ENCODE measurements at places on chromosomes 7 and 10.

- no peak for DNase-seq
Measured at GRCh38 chr10:120095875-120096274, 203.3 kb downstream of the SEC23IP start.

DNA sequence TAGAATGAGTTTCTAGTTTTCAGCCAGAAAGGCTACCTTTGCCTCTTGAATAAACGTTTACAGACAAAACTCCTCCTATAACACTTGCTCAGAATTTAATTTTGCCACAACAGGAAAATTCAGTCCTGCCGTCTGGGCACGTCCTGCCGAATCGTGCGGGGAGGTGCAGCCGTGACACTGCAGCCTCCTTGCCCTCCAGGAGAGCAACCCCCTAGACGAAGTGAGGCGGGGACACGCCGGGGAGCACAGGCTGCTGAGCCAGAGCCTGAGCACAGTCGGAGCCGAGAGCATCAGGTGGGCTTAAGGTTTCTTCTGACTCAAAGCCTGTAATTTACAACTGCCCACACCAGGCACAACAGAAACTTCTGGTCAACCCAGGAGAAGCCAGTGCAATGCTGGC is 102.3 kb downstream of the DYNC2I1 start:
- no peak for DNase-seq

DNA sequence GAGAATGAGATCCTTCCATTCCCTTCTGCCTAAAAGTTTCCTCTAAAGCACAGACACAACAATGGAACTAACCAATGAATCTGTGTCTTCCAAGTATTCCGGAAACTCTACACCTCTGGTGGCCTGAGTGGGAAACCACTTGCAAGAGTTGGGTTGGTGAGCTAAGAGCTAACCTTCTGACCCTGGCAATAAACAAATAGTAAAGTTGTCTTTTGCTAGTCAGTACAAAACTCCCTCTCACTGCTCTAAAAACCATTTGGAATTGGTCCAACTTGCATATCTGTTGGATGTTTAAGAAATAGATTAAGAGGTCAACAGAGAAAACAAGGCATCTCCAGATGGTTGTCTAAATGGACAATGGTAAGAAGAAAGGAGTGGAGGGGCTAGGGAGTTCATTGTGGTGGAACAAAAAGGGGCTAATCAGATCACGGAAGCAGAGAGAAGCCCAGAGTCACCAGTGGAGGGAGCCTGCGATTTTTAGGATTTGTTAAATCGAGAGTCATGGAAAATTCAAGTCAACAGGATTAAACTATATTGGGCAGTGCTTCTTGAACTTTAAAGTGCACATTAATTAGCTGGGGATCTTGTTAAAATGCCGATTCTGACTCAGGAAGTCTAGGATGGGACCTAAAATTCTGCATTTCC is 192.3 kb downstream of the EVX1 start:
- DNase-seq, result no peak

DNA sequence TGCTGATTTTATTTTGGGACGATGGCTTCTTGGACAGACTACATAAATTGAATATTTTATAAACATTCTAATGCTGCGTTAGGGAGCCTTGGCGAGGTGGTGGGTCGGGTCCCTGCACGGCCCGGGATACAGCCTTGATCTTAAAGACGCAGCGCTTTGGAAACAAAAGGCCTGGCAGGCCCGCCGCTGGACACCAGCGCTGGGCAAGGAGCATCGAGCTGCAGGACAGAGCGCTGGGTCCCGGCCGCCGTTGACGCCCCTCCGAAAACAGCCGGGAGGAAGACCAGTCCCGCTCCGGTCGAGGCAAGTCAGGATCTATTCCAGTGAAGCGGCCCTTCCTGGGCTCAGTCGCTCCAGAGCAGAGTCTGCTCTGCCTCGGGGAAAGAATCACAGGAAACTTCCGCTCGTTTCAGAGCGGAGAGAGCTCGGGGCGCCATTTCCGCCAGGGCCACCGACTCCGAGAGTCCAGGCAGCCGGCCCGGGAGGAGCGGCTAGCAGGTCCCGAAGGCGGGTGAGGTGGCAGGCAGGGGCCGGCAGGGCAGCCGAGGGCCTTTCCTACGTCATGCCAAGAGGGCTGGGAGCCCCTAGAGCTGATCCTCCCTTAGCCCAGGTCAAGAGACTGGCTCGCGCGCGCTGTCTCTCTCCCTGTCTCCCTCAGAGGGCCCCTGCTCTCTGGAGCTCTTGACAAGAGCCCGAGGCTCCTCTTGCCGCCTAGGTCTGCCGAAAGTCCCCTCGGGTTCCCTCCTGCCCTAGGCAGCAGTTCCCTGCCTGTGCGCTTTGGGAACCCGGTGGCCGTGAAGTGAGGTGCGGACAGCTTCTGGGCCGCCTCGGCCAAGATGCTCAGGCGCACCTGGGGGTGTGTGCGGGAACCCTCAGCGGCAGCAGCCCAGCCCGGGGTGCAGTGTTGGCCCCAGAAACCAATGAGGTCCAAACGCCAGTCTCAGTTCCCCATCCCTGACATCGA is 1.4 kb upstream of the DRGX start:
- no peak for DNase-seq

DNA sequence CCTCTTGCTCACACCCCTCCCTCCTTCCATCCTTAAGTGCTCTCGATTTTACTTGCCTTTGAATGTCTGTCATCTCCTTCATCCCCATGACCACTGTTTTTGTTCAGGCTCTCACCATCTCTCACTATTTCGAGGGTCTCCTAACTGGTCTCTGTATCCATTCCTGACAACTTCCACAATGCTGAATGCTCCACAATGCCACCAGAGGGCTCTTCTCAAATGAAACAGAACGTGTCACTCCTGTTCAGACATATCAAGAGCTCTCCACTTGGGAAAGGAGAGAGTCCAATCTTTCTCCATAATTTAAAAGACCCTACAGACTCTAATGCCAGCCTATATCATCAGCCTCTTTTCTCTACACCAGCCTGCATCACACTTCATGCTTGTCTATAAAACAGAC is 9.0 kb upstream of the SLC13A1 start:
- DNase-seq, result peak; percentile 19

DNA sequence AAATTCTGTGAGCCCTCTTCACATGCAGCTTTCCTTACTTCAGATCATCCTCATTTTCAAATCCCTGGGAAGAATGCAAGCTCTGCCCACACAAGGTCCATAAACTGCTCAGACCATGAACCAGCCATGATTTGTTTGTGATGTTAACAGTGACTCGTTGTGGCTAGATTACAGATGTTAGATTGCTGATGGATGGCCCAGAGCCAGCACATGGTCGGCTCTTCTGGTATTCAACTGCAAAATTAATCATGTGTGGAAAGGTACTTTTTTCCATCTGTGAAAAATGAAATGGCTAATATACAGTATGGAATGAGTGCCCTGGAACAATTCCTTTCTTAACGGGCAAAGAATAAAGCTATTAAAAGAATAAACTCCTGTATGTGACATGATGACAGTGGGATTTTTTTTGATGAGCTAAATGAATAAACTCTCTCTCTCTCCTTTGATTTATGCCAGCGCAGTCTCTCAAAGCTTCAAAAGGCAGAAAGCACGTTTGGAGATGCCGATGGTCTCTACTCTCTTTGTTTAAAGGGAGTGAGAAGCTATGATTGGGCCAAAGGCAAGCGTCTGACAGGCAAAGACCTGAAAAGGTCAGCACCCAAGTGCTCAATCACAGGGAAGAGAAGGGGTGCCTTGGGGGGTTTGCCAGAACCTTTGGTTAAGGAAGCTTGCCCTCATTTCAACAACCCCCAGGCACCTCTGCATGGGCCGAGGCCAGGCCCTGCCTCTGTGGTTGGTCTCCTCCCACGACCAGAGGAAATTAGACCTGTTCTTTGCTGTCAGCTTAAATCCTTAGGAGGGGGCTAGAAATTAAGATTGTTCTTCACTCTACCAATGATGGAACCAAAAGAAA is 444.0 kb upstream of the NFE2L3 start:
- DNase-seq, result no peak

- no peak for DNase-seq
Measured at GRCh38 chr10:123134915-123135414, 805 bp upstream of the HMX3 start.

DNA sequence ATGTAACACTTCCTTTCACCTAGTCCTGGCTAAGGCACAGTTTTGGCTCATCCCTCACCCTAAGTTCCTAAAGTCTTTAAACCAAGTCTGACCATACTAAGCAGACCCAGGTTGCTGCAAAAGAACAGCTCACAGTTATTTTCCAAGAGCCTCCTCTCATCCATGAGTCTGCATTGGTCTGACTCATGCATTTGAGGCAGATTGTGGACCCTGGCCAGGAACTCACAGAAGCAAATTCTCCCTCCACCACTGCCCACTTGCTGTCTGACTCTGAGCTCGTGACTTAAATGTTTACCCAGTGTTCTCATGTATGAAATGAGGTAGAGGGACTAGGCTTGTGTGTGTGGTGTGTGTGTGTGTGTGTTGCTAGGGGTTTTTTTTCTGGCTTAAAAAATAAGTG is 1272.8 kb downstream of the TYW1 start:
- no peak for DNase-seq

DNA sequence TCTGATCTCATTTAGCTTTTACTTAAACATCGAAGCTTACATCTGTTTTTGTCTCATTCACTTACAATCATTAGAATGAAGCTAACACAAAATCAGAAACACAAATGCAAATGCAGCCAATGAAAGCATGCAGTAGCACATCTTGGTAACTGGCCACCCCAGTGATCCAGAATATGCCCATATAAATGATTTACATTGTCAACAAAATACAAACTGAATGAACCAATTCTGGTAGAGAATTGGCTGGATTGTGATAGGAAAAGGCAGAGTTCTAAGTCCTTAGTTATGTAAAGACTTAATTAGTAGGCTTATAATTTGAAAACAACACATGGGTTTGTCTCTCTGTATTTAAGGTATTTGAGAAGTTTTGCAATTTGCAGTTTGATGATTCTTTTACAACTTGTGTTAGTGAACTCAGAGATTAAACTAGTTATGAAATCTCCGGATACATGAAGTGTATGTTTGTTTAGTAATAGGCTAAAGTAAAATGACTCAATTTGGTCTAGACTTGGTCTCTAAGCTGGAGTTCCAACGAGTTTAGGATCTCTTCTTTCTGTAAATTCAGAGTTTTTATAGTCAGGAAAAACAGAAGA is 21.2 kb downstream of the TECTB start:
- DNase-seq, result peak; percentile 7

DNA sequence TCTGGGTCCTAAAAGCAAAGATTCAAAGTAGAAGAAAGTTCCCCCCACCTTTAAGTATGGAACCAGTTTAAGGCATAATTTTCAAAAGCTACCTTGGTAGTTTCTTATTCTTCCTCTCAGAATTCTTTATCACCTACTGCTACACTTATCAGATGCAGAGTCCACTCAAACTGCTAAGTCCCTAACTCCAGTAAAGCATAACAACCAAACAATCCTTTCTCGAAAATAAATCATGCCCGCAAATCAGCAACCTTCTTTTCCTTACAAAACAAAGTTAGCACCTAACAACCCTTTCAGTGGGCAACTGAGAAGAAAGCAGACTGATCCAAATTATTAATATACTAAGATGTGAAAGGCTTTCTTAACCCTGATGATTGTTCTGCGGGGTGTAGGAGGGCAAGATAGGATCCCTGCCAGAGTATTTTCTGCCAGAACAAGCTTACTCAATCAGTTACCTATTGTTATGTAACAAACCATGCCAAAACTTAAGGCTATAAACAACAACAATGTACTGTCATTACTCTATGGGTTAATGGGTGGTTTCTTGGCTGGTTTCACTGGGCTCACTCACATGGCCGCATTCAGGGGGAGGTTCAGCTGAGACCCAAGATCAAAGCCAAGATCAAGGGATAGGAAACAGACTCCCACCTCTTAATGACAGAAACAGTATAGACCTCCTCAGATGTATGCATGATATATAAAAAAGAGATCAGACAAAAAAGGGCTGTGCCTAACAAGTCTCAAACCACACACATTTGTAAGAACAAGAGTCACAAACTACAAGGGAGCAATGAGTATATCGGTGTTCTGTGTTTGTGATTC is 42.0 kb downstream of the CCDC6 start:
- no peak for DNase-seq

- no peak for DNase-seq
Measured at GRCh38 chr7:50427518-50427917, 22.6 kb downstream of the FIGNL1 start.

- no peak for DNase-seq
Measured at GRCh38 chr10:114081911-114082583, 38.4 kb downstream of the ADRB1 start.

- peak; percentile 82 for DNase-seq
Measured at GRCh38 chr7:157046681-157047080, 36.2 kb upstream of the MNX1 start.

DNA sequence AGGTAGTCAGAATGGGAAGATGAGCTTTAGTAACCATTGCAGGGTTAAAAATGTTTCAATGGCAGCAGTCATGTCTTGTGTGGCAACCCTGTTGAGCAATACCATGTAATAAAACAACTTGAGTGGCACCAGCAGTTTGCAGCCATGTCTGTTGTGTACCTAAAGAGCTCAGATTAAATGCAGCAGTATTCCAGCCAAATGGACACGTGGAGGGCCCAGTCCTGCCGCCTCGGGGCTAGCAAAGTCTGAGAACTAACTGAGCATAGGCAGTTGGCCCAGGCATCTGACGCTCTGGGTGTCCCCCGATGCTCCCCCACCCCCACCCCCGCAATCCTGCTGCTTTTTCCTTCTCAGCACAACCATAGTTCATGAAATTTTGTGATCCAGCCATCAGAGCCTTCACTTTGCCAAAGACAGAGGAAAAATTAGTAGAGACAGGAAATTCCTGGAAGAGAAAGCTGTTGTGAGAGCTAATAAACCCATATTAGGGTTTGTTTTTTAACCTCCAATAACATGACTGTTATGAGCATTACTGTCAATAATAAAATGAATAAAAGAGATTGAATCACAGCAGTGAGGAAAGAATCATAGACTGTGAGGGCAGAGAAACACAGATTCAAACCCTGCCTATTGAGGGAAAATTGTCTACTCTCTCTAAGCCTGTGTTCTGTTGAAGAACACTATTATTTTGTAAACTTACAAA is 220.6 kb upstream of the RHOBTB1 start:
- no peak for DNase-seq

DNA sequence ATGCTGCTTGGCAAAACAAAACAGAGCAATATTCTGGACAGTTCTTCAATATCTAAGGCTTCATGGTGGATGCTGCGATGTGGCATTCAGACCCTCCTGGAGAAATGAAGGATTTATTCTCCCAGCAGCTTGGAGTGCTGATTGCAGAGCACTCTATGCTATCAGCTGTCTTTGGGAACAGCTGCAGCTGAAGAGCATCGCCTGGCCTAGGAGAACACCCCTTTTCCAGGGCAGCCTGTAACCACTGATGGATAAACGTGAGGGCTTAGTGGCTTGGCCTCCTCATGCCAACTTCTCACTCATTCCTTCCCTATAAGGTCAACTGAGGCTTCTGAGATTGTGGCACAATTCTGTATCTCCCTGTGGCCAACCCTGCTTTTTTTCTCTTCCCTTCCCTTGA is 638.1 kb upstream of the CNTNAP2 start:
- DNase-seq, result no peak

DNA sequence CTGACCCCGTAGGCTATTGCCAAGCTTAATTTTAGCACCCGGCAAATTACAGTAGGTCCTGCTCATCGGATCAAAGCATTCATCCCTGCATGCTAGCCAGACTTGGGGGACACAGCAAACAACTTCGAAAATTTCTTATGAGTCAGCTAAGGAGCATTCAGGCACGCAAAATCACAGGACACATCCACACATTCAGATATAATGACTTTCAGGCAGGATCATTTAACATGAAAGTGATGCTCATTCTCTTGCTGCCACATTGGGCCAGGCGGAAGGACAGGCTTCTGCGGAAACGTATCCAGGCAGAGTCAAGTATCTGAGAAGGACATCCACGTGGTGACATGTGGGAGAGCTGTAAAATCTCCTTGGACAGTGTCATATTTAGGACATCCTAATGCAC is 474.0 kb upstream of the NRP1 start:
- no peak for DNase-seq

- DNase-seq, result peak; percentile 91
Measured at GRCh38 chr10:102072673-102073527, 7.8 kb downstream of the HPS6 start.

Data from trophoblast cell (in vitro differentiated cells and primary cell).